SW480 (cell line): ENCODE measurements at places on chromosomes 12 and 14.

- DNase-seq: no peak
These were observed 23.0 kb downstream of the MVK start for GRCh38 chr12:109596418-109597244.

GRCh38 chr14:78202976-78203375, 32.8 kb downstream of the NRXN3 start:
- no peak for DNase-seq

DNA sequence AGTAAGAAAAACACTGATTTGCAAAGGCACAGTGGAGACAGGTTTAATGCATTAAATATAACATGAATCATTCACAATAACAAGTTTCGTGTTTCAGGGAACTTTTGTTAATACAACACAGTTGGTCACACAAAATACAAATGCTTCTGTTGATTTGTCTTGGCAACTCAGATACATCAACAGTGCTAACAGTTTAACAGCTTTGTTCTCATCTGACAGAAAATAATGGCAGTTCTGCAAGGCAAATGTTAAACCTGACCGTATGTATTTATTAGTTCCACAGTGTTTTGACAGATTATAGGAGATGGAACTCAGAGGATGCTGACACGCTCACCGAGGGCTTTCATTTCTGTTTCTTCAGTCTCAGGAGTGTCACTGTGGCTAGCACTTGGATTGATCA, 350.7 kb downstream of the PRKD1 start:
- DNase-seq: no peak

DNA sequence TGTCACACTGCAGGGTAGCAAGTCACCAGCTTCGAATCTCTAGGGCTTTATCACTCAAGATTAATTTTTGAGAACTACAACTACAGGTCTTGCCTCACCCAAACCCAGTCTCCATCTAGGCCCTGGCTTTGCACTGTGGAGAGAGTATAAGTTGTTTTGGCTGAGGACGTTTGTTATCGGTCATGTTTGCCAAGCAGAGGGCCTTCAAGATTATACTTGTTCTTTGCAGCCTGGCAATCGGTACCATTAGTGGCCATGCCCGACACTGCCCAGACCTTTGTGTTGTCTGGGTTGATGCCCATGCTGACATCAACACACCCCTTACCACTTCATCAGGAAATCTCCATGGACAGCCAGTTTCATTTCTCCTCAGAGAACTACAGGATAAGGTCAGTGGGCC, 25.7 kb downstream of the ARG2 start:
- no peak for DNase-seq

DNA sequence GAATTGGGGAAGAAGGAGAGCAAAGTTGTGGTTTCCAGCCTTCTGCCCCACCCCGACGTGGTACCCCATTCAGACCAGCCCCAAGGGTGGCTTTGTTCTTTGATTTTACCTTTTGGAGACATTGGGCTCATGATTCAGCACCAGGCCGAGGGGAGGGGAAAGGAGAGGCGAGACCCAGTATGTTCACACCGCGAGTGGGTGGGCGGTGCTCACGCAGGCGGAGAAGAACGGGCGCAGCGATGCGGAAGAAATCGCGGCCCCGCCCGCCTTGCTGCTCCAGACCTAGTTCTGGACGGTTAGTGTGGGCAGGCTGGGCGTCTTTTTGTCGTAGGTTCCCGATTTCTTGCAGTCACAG, 963 bp downstream of the ATL1 start:
- DNase-seq: peak; percentile 71

DNA sequence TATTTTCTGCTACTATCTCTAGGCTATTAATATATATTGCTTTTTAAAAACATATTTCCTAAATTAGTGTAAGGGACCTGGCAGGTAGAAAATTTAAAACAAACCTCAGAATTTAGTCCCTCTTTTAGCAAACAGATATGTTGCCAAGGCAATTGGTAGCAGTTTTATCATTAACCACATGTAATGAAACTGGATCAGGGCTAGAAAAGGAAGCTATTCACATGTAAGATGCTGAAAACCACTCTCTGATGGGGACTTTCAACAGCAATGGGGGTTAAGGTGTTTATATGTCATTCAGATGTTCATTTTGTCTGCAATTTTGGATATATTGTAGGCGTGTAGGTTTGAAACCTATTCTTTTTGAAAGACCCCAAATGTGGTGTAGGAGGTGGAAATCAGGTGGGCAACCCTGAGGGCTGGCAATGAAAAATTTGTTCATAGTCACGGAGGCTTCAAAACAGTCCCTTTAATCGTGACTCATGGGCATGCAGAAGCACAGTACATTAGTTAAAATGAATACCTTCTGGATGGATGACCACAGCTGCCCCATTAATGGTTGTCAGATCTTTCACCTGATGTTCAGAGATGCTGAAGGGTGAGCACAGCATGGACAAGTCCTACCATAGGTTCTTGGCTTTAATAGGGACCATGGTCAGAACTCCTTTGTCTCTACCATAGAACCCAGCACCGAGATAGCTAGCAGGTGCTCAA, 5.9 kb upstream of the PKP2 start:
- DNase-seq: no peak

DNA sequence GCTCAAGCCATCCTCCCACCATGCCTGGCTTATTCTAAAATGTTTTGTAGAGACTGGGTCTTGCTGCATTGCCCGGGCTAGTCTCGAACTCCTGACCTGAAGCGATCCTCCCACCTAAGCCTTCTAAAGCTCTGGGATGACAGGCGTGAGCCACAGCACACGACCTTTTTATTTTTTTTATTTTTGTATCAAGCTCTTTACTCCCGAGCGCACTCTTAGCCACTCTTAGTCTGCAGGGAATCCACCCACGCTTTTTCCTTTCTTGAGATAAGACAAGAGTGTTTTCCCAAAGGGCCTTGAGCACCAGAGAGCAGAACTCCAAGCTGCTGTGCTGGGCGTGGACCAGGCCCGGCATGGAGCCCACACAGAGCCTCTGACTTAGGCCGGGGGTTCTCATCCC, 23.4 kb downstream of the MAP1LC3B2 start:
- DNase-seq: no peak

GRCh38 chr12:113221181-113221996, at the start of gene TPCN1:
Gene TPCN1, plus strand, starts transcription at chr12:113221464. Its CDS starts 5,389 bp downstream, at chr12:113226853.
- DNase-seq: peak; percentile 99

GRCh38 chr14:88481794-88482193, 73.0 kb downstream of the PTPN21 start:
- DNase-seq: no peak

GRCh38 chr14:77085538-77085937, 12.5 kb upstream of the CIPC start:
- no peak for DNase-seq

DNA sequence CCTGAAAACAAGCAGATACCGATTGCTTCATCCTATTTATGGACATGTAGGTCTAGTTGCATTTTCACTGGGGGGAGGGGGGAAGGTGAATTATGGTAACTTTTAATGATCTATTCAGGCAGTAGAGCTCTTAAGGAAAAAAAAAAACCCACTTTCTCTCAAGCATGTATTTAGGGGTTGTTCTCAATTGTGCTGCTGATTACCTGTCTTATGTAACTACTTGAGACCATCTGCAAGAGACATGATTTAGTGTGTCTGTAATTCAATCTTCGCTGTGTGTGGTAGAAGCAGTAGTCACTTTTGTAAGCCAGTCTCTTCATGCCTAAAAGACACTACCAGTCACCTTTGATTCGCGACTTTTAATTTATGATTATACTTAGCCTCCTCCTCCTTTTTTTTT, 8.9 kb downstream of the CALM1 start:
- no peak for DNase-seq

- no peak for DNase-seq
These were observed 6.2 kb upstream of the RNASE10 start for GRCh38 chr14:20499108-20499507.

GRCh38 chr14:106491851-106492250, 965.5 kb downstream of the TMEM121 start:
- no peak for DNase-seq

DNA sequence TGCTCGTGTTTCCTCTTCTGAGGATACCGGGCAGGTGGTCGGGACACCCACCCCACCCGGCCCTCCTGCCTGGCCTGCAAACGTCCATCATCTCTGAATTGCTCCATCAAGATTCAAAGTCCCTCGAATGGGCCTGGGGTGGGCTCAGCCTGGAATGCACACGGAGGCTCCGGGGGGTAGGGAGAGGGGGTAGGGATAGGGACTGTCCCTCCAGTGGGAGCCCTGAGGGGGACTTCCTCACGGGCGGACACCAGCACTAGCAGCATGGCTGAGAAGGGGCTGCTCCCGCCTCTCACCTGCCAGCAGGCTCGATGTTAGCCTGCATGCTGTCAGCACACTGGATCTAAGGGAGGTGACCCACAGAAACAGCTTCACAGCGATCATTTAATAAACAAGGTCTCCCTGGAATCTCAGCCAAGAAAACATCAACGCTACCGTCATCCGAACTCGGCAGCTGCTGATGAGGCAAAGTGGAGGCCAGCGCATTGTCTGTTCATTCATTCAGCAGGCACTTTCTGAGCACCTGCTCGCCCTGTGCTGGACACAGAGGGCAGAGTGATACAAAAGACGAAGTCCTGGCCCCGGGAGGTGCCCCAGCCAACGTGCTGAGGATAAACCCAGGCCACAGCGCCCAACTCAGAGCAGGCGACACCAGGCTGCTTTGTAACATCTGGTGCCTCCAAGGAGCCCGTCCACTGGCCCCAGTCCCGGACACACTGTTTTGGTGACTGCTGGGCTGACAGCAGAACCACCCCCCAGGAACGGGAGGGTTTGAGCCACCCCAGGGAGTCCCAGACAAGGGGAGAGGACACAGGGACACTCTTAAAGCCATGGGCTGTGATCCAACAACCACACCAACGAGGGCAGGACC, 6.3 kb downstream of the TMEM179 start:
- DNase-seq: no peak

GRCh38 chr14:39038542-39038941, 64.5 kb downstream of the SEC23A start:
- DNase-seq: no peak

DNA sequence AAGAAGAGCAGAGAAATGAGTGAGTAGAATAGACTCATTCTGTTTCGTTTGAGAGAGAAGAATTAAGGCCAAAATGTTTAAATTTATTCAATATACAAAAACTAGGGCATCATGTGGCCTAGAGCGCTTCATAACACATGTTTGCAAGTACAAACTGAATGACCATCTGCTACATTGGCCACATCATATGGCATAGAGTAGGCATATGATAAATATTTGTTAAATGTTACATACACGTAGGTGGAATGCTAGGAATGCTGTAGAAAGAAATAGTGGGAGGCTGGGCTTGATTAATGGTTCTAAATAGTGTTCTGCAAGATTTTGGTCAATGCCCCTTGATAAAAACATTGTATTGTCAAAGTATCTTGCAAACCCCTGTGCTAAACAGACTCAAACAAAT, 10.8 kb downstream of the MGP start:
- DNase-seq: no peak

- no peak for DNase-seq
These were observed 6.0 kb downstream of the GPR132 start for GRCh38 chr14:105059035-105059924.

DNA sequence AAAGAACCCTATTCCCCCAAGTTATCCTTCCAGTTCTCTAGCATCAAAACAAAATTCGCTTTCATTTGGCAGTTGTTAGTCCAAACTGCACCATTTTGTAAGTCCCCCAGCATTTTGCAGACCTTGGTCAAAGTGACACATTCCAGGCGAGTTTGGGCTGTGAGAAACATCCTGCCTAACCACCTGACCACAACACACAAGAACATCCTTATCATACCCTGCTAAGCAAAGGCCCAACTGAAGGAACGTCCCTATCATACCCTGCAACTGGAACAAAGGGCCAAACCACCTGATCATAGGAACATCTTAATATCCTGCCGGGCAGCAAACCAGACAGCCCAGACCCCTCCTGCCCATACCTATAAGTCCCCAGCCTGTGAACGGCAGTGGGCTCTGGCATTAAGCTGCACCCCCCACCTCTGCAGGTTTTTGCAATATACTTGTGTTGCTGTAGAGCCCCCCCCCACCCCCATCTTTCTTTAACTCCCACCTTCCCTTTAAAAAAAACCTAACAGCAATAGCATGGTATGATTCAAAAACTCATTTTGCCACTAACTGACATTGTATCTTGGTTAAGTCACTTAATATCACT, 2.7 kb downstream of the PCNX4 start:
- DNase-seq: peak; percentile 87

DNA sequence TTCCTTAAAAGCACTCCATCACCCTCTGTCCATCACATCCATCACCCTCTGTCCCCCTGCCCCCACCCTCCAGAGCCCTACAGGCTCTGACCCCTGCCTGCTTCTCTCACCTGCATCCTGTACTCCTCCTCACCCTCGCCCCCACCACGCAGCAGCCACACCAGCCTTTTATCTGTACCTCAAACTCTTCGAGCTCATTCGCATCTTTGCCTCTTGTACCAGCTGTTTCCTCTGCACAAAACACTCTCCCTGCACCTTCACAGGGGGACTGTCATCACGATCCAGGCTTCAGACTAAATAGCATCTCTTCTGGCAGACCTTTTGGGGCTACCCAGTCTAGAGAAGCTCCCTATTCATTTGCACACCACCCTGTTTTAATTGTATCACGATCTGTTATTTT, 24.1 kb downstream of the TMEM229B start:
- DNase-seq: no peak

GRCh38 chr14:34014936-34015335, 64.1 kb upstream of the EGLN3 start:
- DNase-seq: no peak

DNA sequence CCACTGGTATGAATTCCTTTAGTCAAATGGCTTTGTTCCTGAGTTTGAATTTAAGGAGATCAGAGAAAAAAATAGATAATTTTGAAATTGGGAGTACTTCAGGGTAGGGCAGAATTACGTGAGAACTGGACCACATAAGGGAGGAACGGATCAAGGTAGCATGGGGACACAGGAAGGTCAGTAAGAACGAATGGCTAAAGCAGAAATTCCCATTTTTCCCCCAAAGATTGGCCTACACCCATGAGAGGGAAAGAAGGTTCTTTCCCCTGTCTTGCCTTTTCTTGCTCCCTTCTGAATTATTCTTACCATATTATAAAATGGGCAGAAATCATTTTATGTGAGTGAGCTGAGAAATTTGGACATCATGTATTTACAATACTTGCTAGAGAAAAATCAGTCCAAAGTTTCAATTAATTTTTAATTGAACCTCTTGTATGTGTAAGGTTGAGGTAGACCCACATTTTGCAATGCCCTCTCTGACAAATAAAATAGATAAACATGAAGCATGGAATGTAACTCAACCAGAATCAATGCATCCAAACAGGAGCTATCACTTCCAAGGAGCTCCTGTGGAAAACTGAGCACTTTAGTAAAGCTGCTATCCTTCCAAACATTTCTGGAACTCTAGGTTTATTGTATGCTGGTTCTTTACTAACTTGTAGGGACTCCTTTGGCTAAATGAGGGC, 93.8 kb downstream of the KIF21A start:
- DNase-seq: no peak

- no peak for DNase-seq
These were observed 166.7 kb upstream of the HIF1A start for GRCh38 chr14:61528591-61529021.
